ENCODE measurements at places on chromosomes 6 and 20. TPM values are rescaled to one million over a fixed set of nuclear protein-coding genes. Genes with fewer than 3 reads are reported as not detected.

GRCh38 chr6:119938752-119939151 is 589.2 kb upstream of the MAN1A1 start:
- no peak for ATAC-seq

The SLC22A2 gene
- not detected for total RNA-seq

GRCh38 chr20:14986656-14987055 is 649.2 kb upstream of the FLRT3 start:
- no peak for ATAC-seq

DNA sequence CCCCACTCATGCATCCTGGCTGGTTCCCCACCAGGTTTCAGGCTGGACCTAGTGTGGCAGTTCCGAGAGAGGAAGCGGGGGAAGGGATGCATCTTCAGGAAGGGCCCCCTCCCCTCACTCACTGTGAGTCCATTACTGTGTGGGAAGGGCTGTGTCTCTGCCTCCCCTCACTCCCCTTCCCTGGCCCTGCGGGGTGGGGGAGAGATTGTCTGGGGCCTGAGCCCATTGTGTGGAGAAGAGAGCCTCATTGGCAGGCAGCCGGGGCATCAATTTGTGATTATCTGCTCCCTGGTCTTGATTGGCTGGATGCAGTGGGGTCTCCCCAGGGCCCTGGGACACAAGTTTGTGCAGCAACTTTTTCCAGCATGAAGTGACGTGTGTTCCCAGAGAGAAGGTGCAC is 4.1 kb upstream of the MYT1 start:
- no peak for ATAC-seq

GRCh38 chr6:143592335-143592734 is 80.8 kb upstream of the FUCA2 start:
- no peak for ATAC-seq

DNA sequence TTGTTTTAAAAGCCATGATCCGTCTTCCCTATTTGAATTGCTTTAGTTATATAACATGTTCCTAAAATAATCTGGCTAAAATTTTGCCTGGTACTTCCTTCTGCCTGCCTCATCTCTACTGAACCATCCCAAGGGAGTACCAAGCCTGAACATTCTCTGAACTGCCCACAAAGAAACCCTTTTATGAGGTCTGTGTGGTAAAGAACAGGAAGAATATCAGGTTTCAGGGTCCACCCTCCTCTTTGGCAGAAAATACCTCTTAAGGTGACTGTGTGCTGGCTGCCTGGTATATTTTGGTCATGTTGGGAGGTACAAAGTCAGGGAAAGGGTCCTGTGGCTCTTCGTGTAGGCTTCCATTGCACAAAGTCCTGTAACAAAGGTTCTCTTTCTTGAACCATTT is 574.1 kb upstream of the CHD6 start:
- ATAC-seq: no peak
